ENCODE measurements at places on chromosomes 12 and 14.

- no peak for DNase-seq
Observed at GRCh38 chr12:76872415-76872814, 6.4 kb downstream of the CSRP2 start.

DNA sequence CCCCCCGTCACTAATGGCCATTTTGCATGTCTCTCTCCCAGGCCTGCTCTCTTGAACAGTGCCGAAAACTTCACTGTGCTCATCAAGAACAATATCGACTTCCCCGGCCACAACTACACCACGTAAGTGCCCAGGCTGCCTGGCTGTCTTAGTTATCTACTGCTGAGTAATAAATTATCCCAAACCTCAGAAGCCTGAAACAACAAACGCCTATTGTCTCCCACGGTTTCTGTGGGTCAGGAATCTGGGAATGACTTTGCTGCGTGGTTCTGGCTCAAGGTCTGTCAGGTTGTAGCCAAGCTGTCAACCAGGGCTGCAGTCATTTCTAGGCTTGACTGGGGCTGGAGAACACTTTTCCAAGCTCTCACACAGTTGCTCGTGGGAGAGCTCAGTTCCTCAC is 32.6 kb downstream of the P2RX7 start:
- no peak for DNase-seq

DNA sequence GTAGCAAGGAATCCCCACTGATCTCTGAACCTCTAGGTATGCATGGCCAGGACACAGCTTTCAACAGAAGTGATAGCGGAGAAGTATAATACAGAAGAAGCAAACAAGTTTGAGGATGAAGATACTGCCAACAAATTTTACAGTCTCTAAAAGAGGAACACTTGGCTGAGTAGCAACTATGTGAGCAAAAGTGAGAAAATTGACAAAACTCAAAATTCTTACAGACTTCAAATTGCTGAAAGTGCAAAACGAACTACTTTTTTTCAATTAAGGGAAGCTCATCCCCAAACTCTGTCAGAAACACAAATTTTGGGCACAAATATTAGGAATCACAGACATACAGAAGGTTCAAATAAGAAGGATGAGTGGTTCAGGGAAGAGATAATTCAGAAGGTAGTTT is 1324.6 kb downstream of the LRFN5 start:
- no peak for DNase-seq

DNA sequence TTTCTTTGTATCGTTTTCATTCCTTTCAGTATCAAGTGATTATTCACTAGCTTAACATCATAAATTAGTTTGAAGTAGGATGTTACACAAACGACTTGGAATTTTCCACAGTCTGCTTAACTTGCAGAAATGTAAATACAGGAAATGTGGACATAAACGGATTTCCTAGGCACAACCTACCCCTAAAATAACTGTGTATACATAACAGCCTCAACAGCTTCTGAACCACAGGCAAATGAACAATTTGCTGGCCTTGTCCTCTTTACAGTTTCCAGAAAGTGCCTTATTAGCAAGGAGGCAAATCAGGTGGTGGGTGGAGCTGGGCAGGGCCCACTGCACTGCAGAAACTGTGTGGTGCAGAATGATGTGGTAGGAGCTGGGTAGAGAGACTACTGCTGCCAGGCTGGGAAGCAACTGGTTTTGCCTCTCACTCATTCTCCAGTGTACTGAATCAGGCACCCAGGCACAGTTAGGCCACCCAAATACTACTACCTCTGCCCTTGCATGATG is 14.1 kb downstream of the DRAM1 start:
- DNase-seq, result no peak

DNA sequence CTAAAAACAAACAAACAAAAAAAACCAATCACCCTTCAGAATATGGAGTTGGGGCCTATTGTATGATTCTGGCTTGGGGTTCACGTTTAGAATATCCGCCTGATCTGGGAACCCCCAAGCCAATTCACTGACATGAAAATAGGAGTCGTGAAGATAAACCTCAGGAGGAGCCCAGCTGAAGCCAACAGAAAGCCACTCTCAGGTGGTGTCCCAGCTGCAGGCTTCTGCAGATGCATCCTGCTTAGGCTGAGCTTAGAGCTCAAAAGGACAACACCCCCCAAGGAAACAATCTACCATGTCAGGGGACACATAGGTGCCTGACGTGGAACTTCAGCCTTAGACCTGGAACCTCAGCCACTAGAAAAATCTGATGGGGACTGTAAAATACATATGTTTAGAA is 51.9 kb downstream of the SYNE3 start:
- no peak for DNase-seq

GRCh38 chr14:54566410-54567223 is at the start of gene SAMD4A:
SAMD4A (plus strand) TSS chr14:54567128; CDS start chr14:54567917, 789 bp downstream.
- DNase-seq, result peak; percentile 88

Measured in Ammon's horn (tissue), 1 donor.